HL-60 (cell line): ENCODE measurements at places on chromosomes 7 and 10.

DNA sequence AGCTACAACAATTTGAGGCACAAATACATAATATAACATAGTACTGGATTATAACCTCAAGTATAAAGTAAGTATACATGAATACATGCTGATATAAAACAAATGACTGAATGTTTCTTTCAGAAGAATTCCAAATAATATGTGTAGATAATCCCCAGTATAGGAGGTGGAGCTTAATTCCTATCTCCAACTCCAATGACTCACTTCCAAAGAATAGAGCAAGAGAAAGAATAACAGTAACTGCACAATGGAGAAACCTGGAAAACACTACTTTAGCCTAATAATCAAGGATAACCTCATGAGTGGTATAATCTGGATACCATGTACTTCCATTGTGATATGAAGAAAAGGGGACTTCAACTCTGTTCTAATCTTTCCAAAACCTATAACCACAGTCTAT, 13.7 kb upstream of the SEMA3C start:
- DNase-seq = no peak

DNA sequence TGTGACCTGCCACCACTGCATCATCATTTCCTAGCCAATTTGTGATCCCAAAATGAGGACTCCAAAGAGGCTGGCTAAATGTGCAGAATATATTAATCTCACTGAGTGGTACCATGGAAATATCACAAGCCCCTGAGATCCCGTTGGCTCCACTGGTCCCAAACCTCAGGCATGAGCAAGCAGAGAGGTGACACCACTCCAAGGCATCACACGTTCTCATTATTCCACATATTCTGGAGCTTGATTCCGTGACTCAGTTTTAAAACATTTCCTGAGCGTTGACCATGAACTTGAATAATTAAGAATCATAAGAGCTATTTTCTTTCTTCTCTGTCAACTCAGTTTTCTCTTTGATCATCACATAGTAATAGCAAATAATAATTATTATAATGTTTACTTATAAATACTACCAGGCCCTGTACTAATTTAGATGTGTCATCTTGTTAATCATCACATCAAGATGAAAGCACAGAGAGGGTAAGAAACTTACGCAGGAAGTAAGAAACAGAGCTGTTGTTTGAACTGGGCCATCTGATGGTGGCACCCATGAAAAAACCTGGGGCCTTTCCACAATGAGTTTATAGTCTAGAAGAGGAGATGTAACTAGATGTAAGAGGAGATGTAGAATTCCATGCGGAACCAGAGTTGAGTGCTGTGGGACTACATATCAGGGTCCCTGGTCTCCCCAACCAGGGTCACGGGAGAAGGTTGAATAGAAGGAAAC, 3.5 kb downstream of the APBB1IP start:
- DNase-seq = no peak

DNA sequence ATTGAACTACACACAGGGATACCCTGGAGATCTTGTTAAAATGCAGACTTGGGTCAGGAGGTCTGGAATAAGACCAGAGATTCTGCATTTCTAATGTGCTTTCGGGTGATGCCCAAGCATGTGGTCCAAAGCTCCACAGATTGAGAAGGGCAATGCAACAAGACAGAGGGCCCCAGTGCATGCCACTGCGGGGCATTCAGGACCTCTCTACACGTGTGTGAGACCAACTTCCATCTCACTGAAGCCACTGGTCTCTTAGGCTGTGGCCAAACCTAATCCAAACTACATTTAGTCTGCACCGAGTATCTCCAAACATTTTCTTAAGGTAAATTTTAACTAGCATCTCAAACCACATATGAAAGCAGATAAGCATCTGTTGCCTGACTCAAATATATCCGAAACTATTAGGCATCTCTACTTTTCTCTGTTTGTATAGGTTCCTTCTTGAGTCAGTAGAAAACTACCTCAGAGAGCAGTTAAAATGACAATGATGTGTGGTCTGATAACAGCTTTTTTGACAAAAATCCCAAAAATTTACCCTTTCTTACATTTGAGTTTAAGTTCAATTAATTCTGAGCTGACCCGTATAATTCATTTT, 107.5 kb downstream of the ELMO1 start:
- no peak for DNase-seq

DNA sequence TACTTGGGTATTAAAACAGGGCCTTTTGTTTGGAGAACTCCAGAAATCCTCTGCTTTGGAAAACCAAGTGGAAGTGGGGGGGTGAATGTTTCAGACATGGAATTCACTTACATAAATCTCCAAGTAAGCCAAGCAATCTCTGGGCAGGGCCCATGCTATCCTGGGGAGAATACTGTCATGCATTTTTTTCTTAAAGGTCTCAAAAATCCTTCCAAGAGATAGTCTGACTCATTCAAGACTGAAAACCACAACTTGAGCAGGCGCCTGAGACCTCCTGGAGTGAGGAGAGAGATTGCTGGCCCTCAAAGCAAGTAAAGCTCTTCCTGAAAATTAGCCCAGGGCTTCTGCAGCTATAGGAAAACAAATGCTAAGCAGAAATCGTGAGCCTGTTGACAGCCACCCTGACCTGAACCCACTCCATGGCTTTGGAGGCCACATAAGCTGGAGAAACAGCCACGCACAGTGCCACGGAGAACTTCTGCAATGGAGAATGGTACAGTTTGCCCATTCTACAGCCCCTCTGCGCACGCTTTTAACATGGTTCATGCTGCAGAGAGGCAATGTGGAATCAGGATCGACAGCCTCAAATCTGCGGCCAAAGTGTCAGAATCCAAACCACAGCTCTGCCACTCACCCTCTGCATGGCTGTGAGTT, 203.1 kb upstream of the AUTS2 start:
- no peak for DNase-seq

DNA sequence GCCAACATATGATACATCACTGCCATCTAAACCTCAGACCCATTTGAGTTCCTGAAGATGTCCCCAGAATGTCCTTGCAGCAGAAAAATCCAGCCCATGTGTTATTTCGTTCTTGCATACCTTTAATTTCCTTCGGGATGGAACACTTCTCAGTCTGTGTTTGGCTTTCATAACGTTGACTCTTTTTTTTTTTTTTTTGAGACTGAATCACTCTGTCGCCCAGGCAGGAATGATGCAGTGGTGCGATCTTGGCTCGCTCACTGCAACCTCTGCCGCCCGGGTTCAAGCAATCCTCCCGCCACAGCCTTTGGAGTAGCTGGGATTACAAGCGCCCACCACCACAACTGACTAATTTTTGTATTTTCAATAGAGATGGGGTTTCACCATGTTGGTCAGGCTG, 148.8 kb upstream of the TNRC18 start:
- DNase-seq = no peak

DNA sequence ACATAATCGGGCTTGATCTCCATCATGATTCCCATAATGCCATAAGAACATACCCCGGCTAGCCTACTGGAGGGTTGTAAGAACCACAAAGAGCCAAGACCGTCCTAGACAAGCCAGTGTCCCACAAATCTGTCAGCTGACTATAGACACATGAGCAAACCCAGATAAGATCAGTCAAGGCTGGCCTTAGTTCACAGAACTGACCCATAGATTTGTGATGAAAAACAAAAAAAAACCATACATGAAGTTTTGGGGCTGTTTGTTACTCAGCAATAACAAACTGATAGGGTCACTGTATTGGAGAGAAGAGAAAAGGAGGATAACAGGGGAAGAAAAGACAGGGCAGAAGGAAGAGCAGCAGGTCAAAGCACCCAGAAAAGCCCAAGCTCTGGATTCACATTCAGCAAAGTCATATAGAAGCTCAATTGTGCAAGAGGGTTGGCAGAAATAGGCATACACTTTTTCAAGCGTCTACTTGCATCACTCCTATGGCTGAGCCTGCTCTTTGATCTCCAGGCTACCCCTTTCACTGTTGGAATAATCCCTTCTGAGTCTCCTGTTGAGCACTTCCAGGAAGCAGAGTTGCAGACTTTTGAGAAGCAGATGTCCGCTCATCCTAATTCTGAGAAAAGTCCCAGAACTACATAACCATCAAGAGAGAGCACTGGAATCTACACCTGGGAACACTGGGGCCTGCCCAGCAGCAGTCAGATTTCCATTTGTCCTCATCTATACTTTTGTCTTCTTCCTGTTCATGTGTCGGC, 122.0 kb upstream of the HABP2 start:
- no peak for DNase-seq

DNA sequence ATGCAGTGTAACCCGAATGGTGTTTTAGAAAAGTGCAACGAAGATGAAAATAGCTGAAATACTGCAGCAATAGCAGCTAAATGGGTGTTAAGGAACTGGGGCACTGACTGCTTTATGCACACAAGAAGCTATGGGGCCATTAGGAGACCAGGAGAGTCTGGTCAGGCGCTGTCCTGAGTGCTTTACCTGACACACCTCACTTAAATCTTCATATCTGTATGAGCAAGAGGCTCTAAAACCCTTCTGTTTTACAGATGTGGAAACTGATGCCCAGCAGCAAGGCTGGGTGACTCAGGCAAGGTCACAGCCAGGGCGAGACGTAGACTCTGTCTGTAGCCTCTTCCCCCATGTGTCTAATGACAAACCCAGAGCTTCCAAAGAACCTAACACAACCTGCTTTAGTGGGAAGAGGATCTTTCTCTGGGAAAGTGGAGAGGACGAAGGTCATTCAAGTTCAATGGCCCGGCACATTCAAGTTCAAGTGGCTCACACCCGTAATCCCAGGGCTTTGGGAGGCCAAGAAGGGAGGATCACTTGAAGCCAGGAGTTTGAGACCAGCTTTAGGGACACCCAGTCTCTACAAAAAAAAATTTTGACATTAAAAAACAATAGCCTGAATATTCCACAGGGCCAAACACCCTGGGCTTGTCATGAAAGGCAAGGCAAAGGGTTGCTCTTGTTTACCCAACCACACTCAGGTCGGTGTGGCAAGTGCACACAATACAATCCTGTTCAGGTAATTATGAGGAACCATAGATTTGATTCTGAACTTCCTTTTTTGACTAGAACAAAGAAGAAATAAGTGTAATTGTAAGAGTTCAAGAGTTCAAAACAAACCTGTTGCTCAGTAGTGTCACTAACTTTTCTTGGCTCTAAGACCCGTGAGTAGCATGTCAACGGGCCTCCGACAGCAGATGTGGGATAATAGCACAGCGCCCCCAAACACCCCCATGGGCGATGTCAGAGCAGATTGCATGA, 53.7 kb upstream of the KLF6 start:
- peak; percentile 7 for DNase-seq

- DNase-seq = no peak
These were observed 7.3 kb downstream of the PITX3 start for GRCh38 chr10:102233997-102234396.

DNA sequence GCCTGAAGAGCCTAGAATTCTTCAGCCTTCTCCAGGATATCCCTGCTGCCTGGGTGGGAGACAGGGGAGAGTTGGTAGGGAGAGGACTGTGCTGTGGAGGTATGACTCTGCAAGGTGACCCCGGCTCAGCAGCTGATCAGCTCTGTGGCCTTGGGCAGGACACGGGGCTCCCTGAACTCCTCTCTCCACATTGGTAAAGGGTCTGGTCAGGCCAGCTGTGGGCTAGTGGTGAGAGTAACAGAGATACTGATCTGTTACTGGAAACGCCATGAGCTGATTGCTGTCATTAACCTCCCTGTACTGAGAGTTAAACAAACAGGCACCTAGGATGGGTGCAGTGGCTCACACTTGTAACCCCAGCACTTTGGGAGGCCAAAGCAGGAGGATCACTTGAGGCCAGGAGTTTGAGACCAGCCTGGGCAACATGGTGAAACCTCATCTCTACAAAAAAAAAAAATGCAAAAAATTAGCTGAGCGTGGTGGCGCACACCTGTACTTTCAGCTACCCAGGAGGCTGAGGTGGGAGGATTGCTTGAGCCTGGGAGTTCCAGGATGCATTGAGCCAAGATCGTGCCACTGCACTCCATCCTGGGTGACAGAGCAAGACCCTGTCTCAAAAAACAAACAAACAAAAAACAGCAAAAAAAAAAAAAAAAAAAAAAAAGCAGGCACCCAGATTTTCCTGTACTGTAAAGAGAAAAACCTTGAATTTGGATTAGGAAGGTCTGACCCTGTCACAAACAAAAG, 151.5 kb downstream of the CUX1 start:
- no peak for DNase-seq

GRCh38 chr7:138396251-138397070, 63.6 kb upstream of the TRIM24 start:
- DNase-seq = no peak

GRCh38 chr7:149471289-149471953, 10.6 kb upstream of the ZNF777 start:
- DNase-seq = no peak

GRCh38 chr7:92697012-92697411, 106.8 kb upstream of the FAM133B start:
- no peak for DNase-seq

GRCh38 chr7:117675497-117676435, 195.9 kb downstream of the CFTR start:
- no peak for DNase-seq

- no peak for DNase-seq
These were observed 154.8 kb downstream of the LRRC4 start for GRCh38 chr7:127876393-127876792.

DNA sequence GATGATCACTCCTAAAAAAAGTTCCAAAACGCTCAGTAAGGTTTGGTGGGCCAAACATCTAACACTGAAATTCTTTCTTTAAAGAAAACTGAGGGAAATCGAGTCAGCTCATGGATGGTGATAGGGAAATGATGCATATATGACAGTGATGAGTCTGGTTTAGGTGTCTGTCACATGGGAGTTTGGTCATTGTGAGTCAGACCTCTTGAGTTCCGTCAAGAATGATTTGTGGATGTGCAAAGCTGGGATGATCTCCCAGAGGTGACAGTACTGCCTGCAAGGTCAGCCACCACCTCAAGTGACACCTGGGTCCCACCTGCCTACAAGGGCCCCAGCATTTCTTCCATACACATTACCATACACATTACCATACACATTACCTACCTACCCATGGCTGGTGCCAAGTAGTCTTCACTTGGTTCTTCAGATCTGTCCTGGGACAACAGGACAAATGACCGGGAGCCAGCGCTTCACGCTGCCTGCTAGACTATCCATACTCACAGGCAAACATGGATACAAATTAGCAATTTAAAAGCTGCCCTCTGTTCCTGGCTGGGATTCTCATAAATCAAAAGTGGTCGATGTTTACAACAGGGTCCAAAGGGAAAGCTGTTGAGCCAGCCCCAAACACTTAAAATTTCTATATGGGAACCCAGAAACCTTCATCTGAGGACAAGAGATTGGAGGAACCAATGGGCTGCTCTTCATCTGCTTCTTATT, 128.4 kb downstream of the ADAM12 start:
- no peak for DNase-seq

GRCh38 chr10:91434041-91434440, 23.9 kb downstream of the HECTD2 start:
- DNase-seq = no peak
